GM23248 (cell line): ENCODE measurements at places on chromosomes 2 and 18.

GRCh38 chr2:191308026-191308425, 62.8 kb downstream of the MYO1B start:
- no peak for DNase-seq

- DNase-seq = peak; percentile 47
Observed at GRCh38 chr2:190214426-190215194, 105.0 kb downstream of the HIBCH start.

- peak; percentile 51 for DNase-seq
Observed at GRCh38 chr18:35029770-35030169, 11.4 kb upstream of the MAPRE2 start.

- no peak for DNase-seq
Observed at GRCh38 chr18:6249170-6249569, 165.5 kb downstream of the L3MBTL4 start.

GRCh38 chr2:154696810-154697417, 1.6 kb upstream of the KCNJ3 start:
- no peak for DNase-seq

DNA sequence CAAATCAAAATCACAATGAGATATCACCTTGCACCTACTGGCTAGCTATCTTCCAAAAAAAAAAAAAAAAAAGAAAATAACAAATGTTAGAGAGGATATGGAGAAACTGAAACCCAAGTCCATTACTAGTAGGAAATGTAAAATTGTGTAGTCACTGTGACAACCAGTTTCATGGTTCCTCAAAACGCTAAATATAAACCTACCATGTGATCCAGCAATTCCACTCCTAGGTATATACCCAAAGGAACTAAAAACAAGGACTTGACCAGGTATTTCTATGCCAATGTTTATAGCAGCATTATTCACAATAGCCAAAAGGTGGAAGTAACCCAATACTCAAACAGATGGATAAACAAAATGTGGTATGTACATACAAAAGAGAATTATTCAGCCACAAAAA, 11.7 kb upstream of the SCRN3 start:
- no peak for DNase-seq

- no peak for DNase-seq
Observed at GRCh38 chr2:83827618-83828017, 631.5 kb downstream of the SUCLG1 start.

GRCh38 chr2:22748909-22749308, 636.1 kb upstream of the KLHL29 start:
- DNase-seq = no peak

DNA sequence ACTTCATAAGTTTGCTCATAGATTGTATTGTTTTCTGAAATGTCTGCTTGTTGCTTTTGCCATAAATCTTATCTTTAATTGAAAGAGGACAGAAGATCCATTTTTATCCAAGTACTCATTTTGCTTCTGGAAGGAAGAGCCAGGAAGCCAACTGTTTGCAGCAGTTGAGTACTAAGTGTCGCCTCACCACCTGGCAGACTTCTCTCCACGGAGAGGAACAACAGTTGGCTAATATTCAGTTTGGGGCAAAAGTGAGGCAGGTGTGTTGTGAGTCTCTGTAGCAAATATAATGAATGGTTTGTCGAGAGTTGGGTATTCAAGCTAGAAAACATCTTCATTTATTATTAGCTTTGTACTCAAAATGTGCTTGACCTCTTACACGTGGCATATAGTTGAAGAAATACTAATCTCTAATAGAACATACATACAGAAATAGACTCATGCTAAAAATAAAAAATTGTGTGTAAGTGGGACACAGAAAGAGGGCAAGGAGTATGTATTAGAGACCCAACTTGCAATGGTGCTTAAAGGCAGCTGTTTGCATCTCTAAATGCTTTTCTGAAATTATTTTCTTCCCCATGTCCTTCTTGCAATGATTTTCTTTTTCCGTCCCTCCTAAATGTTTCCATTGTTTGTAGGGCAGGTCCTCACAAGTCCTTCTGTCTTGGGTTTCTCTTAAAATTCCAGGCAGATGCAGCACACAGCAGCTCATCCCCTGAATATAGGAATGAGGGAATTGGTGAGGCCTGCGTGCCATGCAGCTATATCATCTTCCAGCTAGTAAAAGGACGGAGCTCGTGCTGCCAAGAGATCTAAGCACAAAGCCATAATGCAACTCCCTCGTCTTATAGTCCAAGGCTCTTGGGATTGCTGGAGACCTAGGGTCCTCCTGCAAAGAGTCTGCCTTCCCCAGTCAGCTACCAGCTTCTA, 44.8 kb upstream of the MAP3K20 start:
- no peak for DNase-seq

DNA sequence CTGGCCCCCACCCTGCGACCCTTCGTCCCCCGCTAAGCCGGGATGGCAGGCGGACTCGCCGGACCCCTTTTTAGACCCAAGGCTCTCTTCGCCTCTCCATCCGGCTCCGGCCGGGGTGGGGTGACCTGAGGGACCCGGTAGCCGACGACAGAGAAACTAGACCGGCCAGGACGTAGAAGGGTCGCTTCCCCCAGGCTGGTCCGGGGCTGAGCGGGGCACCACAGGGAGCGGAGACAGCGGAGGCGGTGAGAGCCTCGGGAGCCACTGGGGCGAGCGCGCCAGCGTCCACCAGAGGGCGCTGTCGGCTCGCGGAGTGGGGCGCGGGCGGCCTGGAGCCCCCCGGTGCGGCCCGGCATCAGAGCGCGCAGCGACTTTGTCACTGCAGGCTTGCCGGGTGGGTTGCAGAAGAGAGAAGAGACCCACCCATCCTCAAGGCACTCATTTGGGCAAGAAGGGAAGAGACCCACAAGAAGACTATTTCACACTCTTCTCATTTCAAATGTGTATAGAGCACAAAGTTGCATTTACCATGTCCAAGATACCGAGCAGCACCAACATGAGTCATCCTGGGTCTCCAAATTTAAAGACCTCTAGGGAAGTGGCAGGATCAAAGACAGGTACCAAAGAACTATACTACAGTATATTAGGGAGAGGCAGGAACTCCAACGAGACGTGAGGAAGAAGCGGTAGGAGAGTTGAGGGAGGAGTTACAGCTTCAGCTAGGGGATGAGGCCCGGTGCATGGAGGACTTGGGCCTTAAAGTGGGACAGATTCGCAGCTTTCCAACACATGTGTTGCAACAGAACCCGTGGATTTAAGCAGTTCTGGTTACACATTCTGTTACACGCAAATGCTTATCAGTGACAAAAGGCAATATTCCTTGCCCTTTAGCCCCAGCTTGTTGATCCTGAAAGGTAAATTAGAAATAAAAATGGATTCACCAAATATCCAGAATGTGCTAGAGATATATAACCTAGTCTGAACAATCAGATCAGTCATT, 7.6 kb upstream of the PRKCE start:
- DNase-seq = peak; percentile 83

- no peak for DNase-seq
Observed at GRCh38 chr2:148303161-148303560, 282.3 kb downstream of the MBD5 start.

DNA sequence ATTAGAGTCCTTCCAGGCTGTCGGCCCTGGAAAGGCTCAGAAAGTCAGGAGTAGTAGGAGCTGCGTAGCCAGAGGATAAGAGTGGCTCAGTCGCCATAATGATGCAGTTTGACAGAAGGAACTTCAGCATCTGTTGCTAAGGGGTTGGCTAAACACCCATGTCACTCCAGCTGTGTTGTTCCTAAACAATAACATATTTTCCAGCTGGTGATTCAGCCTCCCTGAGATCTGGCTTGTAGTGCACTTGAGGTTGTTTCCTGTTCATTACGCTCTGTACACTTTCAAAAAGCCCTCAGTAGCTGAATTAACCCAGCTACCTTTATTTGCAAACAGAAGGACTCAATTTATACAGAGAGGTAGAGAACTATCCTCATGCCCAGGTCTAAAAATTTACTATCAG, 39.7 kb upstream of the EPAS1 start:
- peak; percentile 61 for DNase-seq

DNA sequence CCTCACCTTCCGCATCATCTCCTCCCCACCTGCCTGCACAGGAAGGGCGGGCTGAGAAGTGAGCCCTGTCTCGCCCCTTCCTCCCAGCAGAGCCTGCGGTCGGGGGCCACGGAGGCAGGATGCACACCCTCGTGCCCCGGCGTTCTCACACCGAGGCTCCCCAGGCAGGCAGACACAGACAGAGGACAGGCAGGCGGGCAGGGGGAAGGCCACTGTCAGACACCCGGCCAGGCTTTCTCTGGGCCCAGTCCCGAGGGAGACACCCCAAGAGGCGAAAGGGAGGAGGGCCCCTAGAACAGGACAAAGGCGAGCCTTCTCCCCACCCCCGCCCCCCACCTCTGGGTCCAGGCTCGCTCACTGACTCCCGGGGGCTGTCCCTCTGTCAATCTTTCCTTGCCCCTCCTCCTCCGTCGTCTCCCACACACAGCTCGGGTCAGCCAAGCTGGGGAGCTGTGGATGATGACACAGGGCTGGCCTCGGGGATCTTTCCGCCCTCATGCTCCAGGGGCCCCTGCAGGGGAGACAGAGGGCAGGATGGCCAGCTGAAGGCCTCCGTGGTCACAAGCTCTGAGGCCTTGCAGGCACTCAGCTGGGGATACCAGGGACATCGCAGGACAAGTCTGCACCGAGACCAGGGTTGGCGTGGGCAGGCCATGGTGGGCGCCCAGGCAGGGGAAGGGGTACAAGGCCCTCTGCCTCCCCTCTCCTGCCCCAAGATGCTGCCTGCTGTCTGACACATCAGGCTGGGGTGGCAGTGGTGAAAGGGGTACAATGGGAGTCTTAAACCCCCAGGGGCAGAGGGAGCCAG, 24.9 kb downstream of the BIN1 start:
- no peak for DNase-seq

GRCh38 chr2:199850218-199850717, 724 bp downstream of the FTCDNL1 start:
- DNase-seq = no peak

DNA sequence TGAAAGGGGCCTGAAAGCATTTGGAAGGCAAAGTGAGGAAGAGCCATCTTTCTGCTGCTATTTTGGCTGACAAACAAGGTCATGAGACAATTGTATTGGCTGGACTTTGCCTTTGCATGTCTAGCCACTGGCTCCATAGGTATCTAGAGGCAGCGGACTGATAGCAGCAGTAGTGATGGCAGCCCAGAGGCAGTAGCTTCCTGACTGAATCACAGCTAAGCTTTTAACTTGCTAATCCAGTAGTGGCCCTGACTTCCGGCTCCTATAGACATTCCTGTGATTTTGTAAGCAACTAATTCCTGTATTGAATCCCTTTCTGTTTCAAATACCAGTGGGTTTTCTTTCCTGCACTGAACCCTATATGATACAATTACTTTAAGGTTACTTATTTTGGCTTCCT, 69.8 kb upstream of the PDE1A start:
- no peak for DNase-seq

DNA sequence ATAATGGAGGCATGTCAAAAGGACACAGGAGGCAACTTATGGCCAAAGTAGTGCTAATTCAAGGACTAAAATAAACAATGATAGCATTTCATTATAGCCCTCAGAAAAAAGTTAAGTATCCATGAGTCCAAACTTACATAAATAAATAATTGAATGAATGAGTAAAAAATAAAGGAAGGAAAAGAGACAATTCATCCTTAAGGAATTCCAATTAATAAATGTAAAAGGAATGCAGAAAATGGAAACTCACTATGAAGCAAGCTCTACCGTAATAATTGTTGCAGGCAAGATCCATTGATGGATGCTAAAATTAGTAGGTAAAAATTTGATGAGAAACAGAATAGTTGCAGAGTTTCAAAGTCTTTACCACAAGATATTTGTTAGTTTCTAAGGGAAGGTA, 88.2 kb upstream of the RAPGEF4 start:
- DNase-seq = peak; percentile 67

GRCh38 chr2:62176801-62177200, 19.1 kb upstream of the B3GNT2 start:
- DNase-seq = no peak

DNA sequence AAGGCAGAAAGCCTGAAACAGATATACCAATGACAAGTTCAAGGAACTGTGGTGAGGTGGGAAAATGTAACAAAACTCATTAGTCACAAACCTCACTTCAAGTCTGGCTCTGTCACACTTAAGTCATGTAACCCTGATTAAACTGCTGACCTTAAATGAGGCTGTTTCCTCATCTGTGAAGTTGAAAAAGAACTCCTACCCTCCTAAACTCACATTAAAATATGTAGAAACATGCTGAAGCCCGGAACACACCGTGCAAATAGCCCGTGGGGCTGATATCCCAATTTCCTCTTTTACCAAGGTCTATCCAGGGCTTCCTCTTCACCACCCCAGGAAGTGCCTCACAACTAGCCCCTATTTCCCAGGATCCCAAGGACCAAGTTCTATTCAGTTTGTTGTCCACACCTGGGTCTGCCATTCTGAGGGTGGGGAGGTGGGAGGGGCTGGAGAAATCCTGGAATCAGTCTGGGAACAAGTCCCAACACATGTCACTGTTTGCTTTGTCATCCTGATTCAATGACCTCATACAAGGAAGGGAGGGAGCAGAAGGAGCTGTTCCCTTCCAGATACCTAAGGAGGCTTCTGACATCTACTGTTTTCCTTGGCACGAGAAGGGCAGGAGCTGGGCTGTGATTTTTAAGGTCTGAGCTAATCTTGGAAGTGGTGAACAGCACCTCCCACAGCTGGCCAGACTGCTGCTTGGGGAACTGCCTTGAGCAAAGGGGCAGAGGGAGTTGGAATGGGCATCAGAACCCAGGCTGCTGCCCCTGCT, 42.3 kb downstream of the SLC4A1AP start:
- DNase-seq = peak; percentile 96

DNA sequence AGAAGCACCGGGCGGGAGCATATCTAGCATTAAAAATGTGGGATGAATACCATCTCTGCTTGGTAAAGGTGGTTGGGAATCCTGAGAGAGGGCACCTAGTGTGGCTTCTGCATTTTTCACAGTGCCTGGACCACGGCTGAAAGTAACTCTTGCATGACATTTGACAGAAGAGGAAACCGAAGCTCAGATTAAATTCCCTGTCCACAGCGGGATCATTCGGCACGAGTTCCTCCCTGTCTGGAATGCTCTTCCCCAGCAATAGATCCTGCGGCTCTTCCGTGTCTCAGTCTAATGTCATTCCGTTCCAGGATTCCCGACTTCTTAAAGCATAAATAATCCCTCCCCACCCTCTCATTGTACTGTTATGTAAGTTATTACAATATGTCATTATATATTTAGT, 905 bp upstream of the RPS7 start:
- DNase-seq = no peak

DNA sequence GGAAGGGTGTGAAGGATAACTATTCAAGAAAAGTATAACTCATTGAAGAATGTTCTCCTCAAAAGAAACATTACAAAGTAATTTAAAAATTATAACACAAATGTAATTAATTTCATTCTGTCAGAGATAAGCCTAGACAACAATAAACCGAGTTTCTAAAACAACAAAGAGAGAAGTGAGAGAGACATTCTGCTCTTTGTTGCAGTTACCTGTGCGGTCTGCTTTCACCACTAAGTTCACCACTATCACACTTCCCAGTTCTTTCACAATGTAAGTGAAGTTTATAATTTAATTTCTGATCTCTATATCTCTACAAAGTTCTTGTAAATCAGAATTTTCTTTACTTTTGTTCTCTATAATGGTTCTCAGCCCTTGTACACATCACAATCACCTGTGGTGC, 76.3 kb upstream of the FRZB start:
- no peak for DNase-seq

GRCh38 chr2:237987268-237987667, 20.5 kb downstream of the UBE2F start:
- no peak for DNase-seq

- peak; percentile 30 for DNase-seq
Observed at GRCh38 chr2:174607989-174608865, 10.6 kb upstream of the WIPF1 start.
